ENCODE measurements at places on chromosomes 2 and 18.

GRCh38 chr2:37472959-37473358 is 128.5 kb downstream of the QPCT start:
- DNase-seq = no peak

DNA sequence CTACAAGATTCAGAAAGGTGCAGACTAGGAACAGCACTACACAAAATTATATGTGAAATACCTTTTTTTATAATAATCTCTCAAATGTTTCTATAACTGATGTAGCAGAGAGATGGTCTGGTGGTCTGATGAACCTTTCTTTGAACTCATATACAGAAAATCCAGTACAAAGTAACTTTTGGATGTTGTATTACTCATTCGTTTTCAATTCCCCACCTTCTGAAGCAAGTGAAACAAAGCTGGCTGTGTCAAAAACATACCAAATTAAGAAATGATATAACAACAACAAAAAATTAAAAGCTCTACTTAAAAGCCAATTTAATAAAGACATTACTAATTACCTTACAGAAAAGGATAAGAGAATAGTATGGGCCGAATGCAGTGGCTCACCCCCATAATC is 38.7 kb downstream of the MEMO1 start:
- no peak for DNase-seq

DNA sequence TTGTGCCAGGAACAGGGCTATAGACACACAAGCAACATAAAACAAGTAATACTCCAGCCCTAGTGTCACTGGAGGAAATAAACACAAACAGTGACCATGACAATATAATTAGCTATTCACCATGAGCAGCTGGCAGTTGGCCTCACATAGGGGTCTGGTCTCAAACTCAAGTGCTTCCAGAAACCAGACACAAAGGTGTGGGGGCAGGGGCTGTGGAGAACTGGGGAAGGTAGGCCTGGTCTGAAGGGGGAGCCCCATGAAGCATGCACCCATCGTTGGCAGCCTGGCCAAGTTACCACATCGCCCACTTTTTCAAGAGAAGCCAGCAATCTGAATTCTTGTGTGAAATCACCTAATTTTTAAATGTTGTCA is 49.5 kb upstream of the SP3 start:
- no peak for DNase-seq

DNA sequence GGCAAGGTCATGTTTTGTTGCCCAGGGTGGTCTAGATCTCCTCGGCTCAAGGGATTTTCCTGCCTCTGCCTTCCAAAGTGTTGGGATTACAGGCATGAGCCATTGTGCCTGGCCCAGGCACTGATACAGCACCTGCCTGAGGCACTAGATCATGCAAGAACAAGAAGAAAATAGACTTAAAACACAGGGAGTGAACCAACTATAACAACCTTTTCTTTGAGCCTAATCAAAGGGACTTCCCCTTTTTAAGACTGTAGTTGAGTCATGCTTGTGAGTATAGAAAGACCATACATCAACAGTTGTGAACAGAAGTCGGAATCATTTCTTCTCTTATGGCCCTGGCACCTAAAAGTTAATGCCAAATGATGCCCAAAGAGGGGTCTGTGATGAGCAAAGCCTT is 47.9 kb upstream of the MAPRE2 start:
- DNase-seq = no peak

GRCh38 chr18:3903337-3903736 is 453.4 kb downstream of the TGIF1 start:
- no peak for DNase-seq
